ENCODE measurements at places on chromosomes 16 and 17.

- DNase-seq = no peak
These were observed 15.0 kb downstream of the RIPOR1 start for GRCh38 chr16:67543582-67543981.

DNA sequence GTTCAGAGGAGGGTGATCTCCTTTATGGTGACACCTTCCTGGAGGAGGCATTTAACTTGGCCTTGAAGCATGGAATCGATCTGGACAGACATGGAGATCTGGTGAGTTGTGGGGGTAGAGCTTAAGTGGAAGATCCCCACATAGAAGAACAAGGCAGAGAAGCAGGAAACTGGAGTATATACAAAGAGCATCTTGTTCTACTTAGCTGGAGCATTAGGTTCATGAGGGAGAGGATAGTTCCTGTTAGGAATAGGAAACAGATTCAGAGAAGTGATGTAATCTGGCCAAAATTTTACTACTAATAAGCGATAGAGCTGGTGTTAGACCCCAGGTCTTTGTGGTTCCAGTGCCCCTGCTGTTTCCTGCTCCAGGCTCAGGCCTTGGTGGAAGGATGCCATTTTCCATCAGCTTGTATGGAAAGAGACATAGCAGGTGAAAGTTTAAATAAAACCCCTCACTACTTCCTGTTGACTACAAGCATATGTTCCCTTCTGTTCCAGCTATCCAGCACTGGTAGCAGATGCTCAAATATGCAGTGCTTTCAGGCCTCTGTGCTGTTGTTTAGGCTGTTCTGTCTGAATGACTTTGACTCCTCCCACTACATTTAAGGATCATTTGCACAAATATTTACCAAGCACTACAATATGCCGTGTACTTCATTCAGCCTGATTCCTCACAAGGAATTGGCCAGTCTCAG lies 9.4 kb downstream of the RPAIN start:
- no peak for DNase-seq

DNA sequence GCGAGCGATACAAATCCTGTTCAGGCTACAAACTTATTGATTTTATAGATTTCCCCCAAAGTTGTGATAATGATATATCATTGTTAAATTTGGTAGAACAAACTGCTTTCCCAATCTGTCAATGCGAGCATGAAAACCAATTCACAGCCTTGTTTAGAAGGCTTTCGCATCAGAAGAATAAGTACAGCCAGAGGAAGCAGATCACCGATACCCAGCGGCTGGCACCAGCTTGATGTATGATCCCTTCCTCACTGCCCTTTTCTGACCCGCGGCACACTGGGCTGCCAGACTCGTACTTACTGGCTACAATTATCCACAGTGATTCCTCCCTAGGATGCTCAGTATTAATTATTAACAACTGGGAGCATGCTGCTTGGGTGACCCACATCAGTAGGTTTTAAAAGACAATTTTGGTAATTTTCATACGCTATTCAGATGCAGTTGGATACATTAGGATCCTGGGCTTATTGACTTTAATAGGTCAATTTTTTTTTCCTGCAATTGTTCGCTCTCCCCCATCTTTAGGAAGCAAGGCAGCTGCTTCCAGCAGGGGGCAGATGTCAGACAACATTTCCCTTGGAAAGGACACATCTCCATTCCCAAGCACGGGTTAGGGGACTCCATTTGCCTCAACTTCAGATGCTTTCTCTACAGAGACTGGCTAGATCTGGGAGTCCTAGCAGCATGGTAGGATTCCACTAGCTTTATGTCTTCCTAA lies 582.7 kb upstream of the PSMD7 start:
- peak; percentile 42 for DNase-seq

DNA sequence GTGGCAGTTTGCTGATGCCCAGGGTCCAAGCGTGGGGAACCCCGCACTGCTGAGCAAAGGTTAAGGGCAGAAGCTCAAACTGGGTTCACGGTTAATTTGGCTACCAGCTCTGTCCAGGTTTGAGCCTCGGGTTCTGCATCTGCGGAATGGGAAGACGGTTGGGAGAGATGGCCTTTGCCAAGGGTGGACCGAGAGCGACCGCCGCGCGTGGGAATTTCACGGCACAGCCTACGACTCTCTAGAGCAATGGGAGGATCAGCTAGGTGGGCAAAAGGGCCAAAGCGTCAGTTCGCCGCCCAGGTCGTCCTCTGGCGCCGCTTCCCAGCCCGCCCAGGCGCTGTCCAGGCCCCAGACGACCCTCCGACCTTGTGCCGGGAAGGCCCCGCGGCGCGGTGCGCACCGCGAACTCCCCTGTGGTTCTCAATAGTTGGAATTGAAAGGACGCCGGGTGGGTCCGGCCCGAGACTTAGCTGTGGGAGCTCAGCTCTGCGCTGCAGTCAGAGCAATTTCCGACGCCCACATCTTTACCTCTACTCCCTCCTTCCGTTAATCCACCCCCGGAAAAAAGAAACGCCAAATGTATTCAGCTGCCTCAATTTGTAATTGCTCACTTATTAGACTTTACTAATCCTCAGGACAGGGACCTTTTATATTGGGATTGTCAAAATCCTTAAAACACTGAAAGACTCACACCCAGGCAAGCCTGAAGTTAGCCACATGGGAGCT lies 2.5 kb upstream of the HS3ST3B1 start:
- DNase-seq = no peak

GRCh38 chr16:87213536-87213935 lies 103.7 kb downstream of the C16orf95 start:
- DNase-seq = no peak

DNA sequence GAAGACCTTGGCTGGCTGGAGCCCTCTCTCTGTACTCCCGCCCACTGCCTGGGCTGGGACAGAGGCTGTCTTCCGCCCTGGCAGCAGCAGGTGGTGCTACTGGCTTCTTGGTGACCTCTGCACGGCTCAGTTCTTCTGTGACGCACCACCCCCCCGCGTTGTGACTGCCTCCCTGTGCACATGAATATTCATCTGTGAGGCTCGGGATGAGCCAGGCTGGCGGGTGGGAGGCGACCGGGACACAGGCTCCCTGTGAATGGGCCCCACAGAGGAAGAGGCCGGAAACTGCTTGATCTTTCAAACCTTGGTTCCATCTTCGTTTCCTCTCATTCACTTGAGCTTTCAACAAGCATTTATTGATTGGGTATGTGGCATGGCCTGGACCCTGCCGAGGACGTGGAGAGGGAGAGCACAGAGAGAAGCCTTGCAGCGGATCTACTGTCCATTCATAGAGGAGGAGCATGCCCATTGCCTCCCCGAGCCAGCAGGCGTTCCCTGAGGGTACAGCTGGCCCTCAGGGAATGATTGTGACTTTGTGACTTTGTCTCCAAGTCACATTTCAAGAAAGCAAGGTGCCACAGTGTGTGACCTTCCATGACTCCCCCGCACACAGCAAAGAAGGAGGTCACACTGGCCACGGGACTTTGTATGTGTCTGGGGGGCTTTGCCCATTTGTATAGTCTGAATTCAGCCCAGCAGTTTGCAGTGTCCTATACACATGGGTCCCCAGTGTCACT lies 45.0 kb downstream of the B9D1 start:
- peak; percentile 89 for DNase-seq

GRCh38 chr17:76735586-76736348 lies 1.4 kb downstream of the SRSF2 start:
- no peak for DNase-seq

GRCh38 chr17:82595893-82596292 lies 52.4 kb downstream of the WDR45B start:
- DNase-seq = no peak

All from HepG2 (cell line).